ENCODE measurements at places on chromosomes 3 and 15.

GRCh38 chr15:70137967-70138366, 40.2 kb upstream of the TLE3 start:
- no peak for DNase-seq

- DNase-seq, result no peak
These were observed 1051.9 kb downstream of the FHIT start for GRCh38 chr3:60199306-60199705.

DNA sequence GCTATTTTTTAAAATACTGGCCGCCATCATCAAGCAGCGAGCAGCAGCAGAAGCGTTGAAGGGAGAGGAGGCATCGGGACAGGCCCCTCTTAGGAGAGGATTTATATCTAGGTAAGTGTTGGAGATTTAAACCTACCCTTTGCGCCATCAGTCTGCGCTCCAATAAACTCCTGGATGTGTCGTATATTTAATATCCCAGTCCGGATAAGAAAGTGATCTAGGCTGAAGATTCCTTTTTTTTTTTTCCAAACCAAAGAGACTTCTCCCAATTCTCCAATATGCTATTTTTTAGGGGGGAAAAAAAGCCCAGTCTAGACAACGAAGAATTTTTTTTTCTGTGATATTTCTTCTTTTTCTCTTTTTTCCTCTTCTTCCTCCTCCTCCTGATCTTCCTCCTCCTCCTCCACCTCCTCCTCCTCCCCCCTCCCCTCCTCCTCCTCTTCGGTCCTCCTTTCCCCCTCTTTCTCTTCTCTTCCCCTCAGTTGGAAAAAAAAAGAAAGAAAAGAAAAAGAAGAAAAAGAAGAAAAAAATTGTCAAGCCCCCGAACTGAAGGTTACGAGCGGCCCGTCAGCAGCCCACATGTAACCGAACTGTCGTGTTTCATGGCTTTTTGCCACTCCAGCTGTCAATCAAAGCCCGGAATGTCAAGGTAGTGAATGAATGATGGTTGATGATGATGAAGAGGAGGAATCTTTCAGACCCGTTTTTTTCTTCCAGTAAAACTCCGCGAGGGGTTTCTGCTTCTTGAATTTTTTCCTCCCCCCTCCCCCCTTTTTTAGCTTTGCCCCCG, 835 bp downstream of the MEIS2 start:
- no peak for DNase-seq

- no peak for DNase-seq
These were observed 112.4 kb upstream of the GOLGA8J start for GRCh38 chr15:29970402-29970695.

DNA sequence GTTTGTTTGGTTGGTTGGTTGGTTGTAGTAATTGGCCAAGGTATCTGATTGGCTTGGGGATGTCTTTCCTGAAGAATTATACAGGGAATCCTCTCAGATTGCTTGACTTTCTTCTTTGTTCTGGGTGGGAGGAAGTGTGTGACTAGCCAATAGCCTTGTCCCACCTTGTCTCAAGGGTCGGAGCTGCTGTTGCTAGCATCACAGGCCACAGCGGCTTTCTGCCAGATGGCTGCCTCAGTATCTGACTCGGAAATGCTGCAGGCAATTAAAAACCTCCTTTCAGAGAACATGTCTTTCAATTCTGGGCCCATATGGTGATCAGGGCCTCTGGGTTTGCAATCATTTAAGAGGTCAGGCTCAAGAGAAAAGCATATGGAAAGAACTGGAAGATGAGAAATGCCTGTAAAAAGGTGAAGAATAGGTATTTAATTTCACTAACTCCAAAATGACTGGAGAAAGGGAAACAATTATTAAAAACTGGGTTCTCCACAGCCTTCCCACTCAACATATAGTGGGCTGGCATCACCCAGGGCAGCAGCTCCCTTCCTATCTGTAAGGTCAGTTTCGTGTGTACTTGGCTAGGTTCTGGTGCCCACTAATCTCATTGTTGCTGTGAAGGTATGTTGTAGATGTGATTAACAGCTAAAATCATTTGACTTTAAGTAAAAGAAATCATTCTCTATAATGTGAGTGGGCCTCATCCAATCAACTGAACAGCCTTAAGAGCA, 32.4 kb downstream of the TGFBR2 start:
- no peak for DNase-seq

DNA sequence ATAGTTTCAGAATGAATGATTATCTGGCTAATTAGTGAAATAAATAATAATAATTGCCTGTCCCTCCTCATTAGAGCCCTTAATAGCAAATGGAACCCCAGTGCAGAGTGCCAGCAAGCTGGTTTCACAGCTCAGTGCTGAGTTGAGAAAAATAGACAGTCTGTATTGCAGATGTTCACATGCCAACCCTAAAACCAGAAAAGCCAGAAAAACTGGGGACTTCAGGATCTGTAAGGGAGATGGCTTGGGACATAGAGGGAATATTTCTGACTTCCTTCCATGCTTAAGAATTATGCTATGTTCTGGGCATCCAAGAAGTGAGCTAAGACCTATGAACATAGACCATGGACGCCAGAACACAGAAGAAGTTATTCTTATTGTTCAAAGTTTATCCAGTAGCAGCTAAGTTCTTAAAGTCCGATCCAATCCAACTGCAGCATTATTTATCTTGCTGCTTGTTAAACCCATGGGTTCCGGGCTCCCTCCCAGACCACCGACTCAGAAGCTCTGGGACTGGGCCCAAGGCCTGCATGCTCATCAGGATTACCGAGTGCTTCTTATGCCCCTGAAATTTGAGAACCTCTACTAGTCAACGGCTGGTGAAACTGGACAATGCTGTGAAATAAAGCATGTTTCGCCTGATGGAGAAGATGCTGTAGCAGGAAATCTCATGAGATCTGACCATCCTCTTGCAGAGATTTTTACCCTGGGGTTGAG, 158.3 kb downstream of the FOXB1 start:
- no peak for DNase-seq

GRCh38 chr15:88661761-88662556, 23.1 kb downstream of the ISG20 start:
- no peak for DNase-seq

- no peak for DNase-seq
These were observed 20.1 kb upstream of the SFMBT1 start for GRCh38 chr3:53065841-53066480.

DNA sequence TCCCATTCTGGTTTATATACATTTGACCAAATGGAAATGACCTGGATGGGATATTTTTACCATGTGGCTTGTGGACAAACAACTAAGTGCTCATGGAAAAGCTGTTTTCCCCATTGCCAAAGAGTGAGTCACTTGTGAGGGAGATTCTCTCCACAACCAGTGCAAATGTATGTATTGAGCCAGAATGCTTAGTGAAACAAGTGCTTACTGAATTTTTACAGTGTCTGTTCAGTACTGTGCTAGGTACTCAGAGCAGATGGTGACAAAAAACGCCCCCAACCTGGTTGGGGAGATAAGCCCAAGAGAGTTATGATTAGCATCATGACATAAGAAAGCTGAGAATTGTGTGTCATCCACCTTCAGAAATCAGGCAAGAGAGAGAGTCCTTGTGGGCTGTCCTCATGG, 2.3 kb downstream of the CHP1 start:
- DNase-seq, result no peak

GRCh38 chr3:181631901-181632300, 79.8 kb upstream of the SOX2 start:
- no peak for DNase-seq

- DNase-seq, result no peak
These were observed 28.2 kb upstream of the OR4F6 start for GRCh38 chr15:101775136-101775535.

DNA sequence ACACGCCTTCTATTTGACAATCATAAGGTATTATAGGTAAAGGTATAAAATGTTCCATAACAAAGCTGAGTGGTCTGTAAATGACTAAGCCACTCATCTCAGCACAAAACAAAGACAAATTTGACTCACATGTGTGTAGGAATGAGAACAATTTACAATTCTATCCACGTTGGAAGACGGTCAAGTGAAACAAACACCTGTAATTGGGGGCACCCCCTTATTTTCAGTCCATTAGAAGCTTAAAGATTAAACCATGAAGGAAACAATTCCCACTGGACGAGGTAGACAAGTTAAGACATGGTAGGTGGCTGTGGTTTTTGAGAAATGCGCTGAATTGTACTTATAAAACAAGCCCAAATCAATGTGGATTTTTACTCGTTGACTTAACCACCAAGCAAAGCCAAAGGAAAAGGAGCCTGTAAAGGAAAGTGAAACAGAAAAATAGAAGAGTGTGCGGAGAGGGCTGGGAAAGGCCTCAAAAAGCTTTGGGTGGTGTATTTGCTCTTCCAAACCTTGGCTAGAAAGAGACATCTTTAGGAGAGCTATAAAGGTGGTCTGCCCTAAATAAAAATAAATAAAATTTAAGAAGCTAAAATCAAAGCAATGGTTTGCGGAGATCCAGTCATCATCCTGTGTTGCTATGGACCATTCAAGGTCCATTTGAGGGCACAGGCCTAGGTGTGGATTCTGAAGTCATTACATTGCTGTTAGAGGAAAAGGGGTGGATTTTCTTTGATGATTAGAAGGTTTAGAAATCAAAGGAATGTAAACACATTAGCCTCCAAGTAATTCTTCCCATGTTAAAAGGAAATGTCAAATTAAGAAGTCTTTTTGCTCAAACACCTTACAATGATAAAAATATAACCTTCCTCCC, 135.0 kb downstream of the TFG start:
- no peak for DNase-seq

DNA sequence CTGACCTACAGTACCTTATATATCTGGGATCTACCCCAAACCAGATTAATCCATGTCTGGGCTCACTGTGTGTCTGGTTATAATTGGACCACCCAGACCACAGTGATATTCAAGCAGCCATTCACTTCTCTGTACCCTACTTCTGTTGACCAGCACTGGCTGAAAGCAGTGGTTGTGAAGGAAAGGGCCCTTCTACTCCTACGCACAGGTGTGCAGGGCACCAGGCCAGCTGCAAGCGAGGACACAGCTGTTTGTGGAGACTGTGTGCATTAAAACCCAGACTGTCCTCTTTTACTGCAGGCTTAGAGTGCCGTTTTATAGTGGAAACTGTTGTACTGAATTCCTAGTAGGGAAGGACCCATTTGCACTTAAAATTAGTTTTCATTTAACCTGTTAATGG, 29.5 kb downstream of the CTDSPL start:
- DNase-seq, result no peak

DNA sequence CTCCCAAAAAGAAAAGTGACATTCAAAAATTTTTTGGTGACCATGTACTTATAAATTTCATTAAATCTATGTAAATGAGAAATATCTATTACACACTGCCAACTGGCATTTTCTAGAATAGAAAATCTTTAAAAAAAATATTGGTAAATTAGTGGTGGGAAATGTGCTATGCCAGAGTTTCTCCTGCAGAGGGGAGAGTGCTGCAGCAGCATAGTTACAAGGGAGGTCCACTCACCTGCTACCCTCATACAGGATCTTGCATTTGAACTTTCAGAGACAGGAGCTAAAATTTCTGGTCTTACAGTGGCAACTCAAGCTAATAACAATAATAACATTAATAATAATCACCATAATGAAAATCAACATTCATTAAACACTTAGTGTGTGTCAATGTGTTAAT, 459.6 kb downstream of the NSUN3 start:
- DNase-seq, result no peak
